Right lobe of liver (tissue), 6 donors: ENCODE measurements at places on chromosomes 7 and 10.

DNA sequence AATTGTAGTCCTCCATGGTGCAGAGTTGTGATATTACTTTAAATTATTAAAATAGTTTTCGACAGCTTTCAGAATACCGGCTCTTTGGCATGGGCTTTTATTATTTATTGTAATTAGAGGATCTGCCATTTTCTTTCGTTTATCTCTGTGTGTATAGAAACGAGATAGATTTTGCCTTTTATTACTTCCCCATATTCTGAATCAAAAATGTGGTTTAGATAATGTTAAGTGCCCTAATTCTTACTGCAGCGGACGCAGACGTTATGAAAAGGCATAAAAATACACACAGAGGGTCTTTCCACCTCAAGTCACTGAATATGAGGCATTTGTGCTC, 1.9 kb upstream of the ARID5B start:
- no peak for DNase-seq

DNA sequence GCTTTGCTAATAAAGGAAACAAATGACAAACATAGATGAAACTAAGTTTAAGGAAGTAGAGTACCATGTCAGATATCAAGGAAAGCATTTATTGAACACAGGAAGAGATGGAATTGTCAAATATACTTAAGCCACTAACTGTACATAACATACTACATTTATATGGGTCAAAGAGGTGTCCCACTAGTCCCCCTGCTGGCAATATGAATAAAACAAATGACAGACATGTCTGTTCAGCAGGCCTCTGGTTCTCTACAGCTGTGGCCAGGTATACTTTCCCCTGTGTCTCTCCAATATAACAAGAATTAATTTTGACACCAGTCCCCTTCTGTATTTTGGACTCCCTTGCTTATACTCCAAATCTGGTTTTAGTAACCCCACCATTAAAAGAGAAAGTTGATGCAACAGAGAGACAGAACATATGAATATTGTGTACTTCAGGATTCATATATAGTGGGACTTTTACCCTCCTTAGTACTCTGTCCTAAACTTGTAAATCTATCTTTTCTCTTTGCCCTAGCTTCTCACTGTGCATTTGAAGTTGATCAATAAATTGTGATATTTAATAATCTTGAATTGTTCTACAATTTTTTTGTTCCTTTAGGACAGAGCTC, 42.9 kb downstream of the CD36 start:
- no peak for DNase-seq

- no peak for DNase-seq
These were observed 11.4 kb upstream of the ZNF12 start for GRCh38 chr7:6718124-6718523.

GRCh38 chr10:31139497-31139896, 107.8 kb upstream of the ZNF438 start:
- no peak for DNase-seq

- no peak for DNase-seq
These were observed 76.4 kb downstream of the MAGI2 start for GRCh38 chr7:79377097-79377496.

GRCh38 chr7:15175152-15175551, 272.6 kb upstream of the DGKB start:
- DNase-seq = no peak

DNA sequence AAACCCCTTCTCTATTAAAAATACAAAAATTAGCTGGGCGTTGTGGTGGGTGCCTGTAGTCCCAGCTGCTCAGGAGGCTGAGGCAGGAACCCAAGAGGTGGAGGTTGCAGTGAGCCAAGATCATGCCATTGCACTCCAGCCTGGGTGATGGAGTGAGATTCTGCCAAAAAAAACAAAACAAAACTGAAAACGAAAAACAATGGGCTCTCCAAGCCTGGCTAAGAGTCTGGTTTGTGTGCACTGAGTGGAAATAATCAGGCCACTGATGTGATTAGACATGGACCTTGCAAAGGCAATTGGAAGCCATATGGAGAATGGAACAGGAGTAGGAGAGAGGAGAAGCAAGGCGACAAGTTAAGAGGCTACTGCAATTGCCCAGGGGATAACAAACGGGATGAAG, 60.1 kb upstream of the GSDME start:
- no peak for DNase-seq
